ENCODE measurements at places on chromosomes 5 and 9.

DNA sequence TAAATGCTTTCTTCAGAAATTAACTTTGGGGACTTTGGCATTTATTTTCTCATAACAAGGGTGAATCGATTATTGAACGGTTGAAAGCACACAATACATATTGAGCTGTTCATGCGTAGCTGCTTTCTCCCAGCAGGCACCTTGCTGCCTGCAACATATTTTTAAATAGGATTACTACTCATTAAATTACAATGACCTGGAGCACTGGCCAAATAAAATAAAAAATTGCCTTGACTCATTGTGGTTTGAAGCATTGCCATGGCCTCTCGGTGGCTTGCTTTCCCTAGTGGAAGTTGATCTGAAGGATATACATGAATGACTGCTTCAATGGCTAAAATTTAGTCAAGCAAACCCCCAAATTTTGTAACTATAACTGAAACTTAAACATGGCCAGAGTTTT is 181.6 kb upstream of the NUDT12 start:
- DNase-seq = peak; percentile 81

DNA sequence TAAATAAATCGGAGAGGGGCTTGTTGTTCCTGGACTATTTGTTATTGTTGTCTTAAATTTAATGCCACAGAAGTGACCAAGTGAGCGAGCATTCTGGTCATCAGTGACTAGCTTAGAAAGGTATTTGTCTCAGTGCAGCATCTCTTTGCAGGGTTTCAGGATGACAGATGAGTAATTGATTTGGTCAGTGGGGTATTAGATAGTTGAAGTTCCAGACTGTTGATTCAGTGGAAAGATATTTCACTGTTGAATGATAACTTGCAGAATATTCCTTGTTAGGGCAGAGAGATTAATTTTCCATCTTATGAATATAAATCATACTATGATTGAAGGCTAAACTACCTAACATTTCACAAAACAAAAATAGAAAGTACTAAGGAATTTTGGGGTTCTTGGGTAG is 122.4 kb downstream of the TRIO start:
- peak; percentile 95 for DNase-seq

- no peak for DNase-seq
Observed at GRCh38 chr5:1807451-1808185, 6.4 kb downstream of the NDUFS6 start.

GRCh38 chr5:168916266-168916665 is 337.1 kb upstream of the PANK3 start:
- DNase-seq = no peak
